ENCODE measurements at places on chromosomes 1 and 21.

DNA sequence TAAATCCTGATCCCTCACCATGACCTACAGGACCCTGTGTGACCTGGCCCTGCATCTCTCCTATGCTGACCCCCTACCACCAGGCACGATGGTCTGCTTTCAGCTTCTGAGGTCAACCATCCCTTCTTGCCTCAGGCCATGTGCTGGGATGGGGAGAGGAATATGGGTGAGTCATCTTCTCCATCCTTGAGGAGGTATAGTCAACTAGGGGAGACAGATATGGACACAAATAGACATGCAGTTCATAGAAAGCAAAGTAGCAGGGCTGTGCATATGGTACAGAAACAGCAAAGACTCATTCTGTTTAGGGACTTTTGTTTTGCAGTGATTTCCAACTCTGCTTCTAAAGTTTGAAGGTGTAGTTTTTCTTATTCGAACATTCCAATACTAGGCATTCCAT, 250.8 kb upstream of the FGGY start:
- DNase-seq = no peak

DNA sequence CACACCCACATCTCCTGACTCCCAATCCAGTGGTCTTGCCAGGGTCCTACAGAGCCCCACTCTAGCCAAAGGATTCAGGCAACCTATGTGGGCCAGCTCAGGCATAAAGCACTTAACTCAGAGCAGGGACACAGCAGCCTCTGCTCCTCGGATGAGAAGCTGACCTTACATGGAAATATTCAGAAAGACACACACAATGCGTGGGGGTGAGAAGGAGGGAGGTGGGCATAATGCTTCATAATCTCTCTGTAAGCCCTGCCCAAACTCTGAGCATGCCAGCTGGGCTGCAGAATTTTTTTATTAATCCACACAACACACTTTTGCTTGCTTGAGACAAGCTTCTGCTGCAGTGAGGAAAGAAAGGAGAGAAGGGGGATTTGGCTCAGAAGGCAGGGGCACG, 21.6 kb downstream of the KCND3 start:
- DNase-seq = no peak

- DNase-seq = no peak
Measured at GRCh38 chr1:22739648-22740385, 29.2 kb downstream of the EPHB2 start.

DNA sequence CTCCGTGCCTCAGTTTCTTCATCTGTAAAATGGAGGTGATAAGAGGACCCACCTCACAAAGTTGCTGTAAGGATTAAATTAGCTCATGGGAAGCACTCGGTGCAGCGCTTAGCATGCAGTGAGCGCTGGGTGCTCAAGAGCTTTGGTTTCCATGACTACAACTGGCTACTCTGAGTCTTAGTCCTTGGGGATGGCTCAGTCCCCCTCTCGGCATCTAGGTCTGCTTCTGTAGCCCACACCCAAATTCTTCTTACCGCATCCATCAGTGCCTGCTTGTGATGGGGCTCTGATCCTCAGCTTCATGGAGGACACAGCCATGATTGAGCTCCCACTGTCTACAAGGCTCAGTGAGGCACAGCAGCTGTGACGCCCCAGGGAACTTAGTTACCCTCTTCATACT, 159.0 kb downstream of the ACTL8 start:
- no peak for DNase-seq

DNA sequence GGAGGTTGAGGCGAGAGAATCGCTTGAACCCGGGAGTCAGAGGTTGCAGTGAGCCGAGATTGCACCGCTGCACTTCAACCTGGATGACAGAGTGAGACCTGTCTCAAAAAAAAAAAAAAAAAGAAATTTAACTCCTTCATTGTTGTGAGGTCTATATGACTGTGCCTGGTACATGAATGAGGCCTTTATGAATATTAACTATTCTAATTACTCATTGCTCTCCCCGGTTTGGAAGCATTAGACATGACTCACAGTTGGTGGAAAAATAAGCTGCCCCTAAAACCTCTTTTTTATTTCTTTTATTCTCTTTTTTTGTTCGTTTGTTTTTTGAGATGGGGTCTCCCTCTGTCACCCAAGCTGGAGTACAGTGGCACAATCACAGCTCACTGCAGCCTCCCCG, 3.3 kb downstream of the NPPB start:
- no peak for DNase-seq
